ENCODE measurements at places on chromosomes 2 and 18. TPM values are rescaled to one million over a fixed set of nuclear protein-coding genes. Genes with fewer than 3 reads are reported as not detected.

EPB41L3 gene
- polyA plus RNA-seq, result 4.0 TPM

SMYD1 gene
- 94.0 TPM for polyA plus RNA-seq

CAPN14 gene
- 0.37 TPM for polyA plus RNA-seq

MAB21L4 gene
- not detected for polyA plus RNA-seq

MATN3 gene
- 0.37 TPM for polyA plus RNA-seq

SRD5A2 gene
- under 0.01 TPM for polyA plus RNA-seq

SAG gene
- polyA plus RNA-seq, result not detected

TNFAIP6 gene
- 2.6 TPM for polyA plus RNA-seq

DNA sequence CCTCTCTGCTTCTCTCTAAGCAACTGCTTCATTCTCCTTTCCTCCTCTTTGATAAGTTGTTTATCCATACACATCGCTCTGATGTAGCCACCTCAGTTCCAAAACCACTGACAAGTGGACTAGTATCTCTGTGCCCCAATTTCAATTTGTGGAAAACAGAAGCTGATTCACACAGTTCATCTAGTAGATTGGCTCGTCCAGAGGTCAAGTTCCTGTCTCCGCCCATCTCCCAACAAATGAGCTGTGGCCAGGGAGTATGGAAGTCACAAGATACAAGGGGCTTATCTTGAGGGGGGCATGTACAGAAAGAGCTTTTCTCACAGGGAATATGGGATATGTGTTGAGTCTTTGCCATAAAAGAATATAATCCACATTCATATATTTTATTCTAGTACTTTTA lies 17.7 kb upstream of the CHN1 start:
- DNase-seq, result no peak
- no peaks in the 10 kb centered on the region for H3K27me3 ChIP-seq
- no peaks in the 10 kb centered on the region for H3K36me3 ChIP-seq

DNA sequence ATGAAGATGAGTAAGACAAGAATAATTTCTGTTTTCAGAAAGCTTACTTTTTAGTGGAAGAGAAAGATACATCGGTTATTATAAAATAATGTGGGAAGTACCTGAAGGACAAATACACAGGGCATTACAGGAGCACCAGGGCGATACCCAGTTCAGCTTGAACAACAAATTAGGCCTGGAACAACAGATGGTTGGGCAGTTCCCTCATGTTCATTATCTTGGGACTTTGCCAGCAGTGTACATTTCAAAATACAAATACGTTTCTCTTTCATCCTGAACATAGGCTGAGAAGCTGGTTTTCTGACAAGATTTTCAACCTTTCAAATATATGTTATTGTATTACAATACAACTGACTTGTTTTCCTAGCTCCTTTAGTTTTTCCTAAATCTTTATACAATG lies 79.6 kb downstream of the TGIF1 start:
- no peak for DNase-seq
- no peak overlapping the region for H3K4me3 ChIP-seq
- no peak overlapping the region for H3K27ac ChIP-seq
- no peaks in the 10 kb centered on the region for H3K27me3 ChIP-seq

- H3K36me3 ChIP-seq, result no peaks in the 10 kb centered on the region
- no peak for DNase-seq
- no peaks in the 10 kb centered on the region for H3K27me3 ChIP-seq
- peaks cover 11% of the 10 kb centered on the region for H3K4me1 ChIP-seq
- no peak overlapping the region for H3K27ac ChIP-seq
Measured at GRCh38 chr2:106018141-106018540, 176.0 kb downstream of the UXS1 start.

- H3K27me3 ChIP-seq, result no peaks in the 10 kb centered on the region
- H3K36me3 ChIP-seq, result no peaks in the 10 kb centered on the region
- no peak overlapping the region for H3K27ac ChIP-seq
- DNase-seq, result no peak
Measured at GRCh38 chr2:241204010-241204384, 15.5 kb downstream of the ANO7 start.

GRCh38 chr18:63578357-63578958 lies 8.7 kb upstream of the SERPINB13 start:
- H3K36me3 ChIP-seq, result no peaks in the 10 kb centered on the region
- no peaks in the 10 kb centered on the region for H3K4me1 ChIP-seq
- no peaks in the 10 kb centered on the region for H3K27me3 ChIP-seq
- no peak overlapping the region for H3K27ac ChIP-seq
- H3K4me3 ChIP-seq, result no peak overlapping the region

- peaks cover 88% of the 10 kb centered on the region for H3K36me3 ChIP-seq
- no peak overlapping the region for H3K4me3 ChIP-seq
- no peaks in the 10 kb centered on the region for H3K27me3 ChIP-seq
Measured at GRCh38 chr2:144401036-144401435, 118.9 kb downstream of the ZEB2 start.

GRCh38 chr18:5527603-5528002 lies 16.2 kb downstream of the EPB41L3 start:
- no peaks in the 10 kb centered on the region for H3K4me1 ChIP-seq
- peak; percentile 26 for DNase-seq
- H3K4me3 ChIP-seq, result no peak overlapping the region
- no peak overlapping the region for H3K27ac ChIP-seq
- no peaks in the 10 kb centered on the region for H3K27me3 ChIP-seq

GRCh38 chr2:57278451-57278850 lies 768.2 kb upstream of the VRK2 start:
- H3K4me3 ChIP-seq, result no peak overlapping the region
- H3K4me1 ChIP-seq, result no peaks in the 10 kb centered on the region
- no peak overlapping the region for H3K27ac ChIP-seq
- no peaks in the 10 kb centered on the region for H3K27me3 ChIP-seq
- no peaks in the 10 kb centered on the region for H3K36me3 ChIP-seq

DNA sequence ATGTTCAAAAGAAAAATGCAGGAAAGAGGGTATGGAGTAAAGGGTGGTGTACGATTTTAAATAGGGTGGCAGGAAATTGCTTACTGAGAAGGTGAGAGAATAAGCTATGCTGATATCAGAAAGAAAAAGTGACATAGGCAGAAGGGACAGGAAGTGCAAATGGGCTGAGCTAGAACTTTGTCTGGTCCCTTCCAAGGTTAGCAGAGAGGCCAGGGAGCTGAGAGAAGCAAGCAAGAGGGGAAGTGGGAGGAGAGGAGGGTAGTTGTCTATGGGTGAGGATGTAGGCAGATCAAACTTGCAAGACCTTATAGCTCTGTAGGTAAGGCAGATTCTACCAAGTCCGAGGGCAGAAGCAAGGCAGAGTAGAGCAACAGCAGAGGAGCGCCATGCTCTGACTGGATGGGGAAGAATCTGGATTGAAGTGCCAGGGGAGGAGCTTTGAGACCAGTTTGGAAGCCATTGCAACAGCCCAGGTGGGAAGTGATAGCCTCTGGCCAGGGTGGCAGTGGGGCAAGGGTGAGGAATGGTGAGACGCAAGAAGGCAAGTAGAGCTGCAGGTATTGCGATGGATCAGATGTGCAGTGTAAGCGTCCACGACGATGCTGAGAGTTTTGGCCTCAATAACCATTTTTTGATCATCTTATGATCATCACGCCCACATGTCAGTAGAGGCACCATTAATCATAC lies 134.4 kb upstream of the APCDD1 start:
- no peaks in the 10 kb centered on the region for H3K27me3 ChIP-seq
- H3K4me1 ChIP-seq, result no peaks in the 10 kb centered on the region
- H3K4me3 ChIP-seq, result no peak overlapping the region
- H3K36me3 ChIP-seq, result no peaks in the 10 kb centered on the region

DNA sequence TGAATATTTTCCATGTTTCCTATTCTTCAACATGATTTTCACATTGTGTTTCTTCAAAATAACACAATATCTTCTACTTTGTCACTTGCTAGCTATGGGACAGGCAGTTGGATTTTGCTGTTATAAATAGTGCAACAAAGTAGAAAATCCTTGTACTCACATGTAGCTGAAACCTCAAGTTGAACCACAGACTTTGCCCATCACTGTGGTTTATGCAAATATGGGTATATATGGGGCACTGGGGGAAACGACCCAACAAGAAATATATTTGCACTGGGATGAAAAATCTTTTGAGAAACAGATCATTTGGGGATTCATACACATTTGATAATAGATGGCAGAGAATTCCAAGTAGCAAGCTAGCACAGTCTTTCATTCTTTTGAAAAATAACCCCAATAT lies 486.3 kb upstream of the MAP2 start:
- H3K4me3 ChIP-seq, result no peak overlapping the region
- H3K27ac ChIP-seq, result no peak overlapping the region
- DNase-seq, result no peak
- H3K27me3 ChIP-seq, result no peaks in the 10 kb centered on the region
- no peaks in the 10 kb centered on the region for H3K36me3 ChIP-seq

GRCh38 chr2:105873721-105874120 lies 129.0 kb downstream of the NCK2 start:
- H3K27ac ChIP-seq, result no peak overlapping the region
- H3K4me1 ChIP-seq, result peaks cover 46% of the 10 kb centered on the region
- no peak for DNase-seq
- H3K27me3 ChIP-seq, result no peaks in the 10 kb centered on the region

GRCh38 chr2:47274054-47274782 lies 119.1 kb upstream of the STPG4 start:
- no peaks in the 10 kb centered on the region for H3K36me3 ChIP-seq
- H3K27me3 ChIP-seq, result no peaks in the 10 kb centered on the region
- DNase-seq, result no peak
- H3K4me3 ChIP-seq, result no peak overlapping the region
- peak overlapping the region; percentile 70 for H3K27ac ChIP-seq

DNA sequence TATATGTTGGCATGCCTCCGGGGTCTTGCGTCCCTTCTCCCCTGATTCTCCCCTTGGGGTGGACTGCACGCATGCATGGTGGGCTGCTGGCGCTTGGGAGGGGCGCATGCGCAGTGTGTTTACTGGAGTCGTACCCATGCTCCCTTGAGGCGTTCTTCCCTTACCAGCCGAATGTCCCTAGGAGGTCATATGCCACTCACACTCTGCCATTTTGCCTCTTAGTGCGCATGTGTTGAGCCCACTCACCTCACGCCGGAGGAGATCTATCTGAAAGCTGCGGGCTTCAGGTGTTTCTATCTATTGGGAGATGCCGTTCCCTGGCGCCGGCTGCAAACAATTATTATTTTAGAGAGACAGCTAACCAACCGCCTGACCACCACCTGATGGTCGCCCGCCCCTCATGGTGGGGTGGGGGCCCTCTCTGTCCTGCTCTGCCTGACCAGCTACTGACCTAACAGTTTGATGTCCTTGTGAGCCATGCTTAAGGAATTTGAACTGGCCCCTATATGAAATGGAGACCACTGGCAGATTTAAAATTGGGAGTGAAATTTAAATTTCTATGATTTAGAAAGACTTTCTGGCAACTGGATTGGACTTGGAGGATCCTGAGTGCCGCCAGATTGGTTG lies 179.6 kb downstream of the RNF144A start:
- H3K27me3 ChIP-seq, result no peaks in the 10 kb centered on the region
- H3K36me3 ChIP-seq, result no peaks in the 10 kb centered on the region
- peaks cover 3% of the 10 kb centered on the region for H3K4me1 ChIP-seq
- H3K4me3 ChIP-seq, result no peak overlapping the region

DNA sequence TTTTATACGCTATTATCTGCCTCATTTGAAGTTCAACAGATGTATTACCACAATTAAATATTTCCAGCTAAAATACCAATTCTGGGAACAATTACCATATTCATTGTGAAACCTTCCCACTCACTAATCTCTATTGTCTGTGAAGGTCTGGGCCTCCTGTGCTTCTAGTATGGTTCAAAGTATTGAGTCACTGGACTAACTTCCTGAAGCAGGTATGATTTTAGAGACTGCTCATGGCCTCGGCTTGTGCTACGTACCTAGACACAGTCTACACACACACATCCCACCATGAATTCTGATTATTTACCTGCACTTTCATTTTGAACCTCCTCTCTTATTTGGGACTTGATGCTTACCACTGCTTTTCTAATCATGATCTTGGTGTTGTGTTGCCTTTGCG lies 180.7 kb upstream of the EPHA4 start:
- no peaks in the 10 kb centered on the region for H3K4me1 ChIP-seq
- no peaks in the 10 kb centered on the region for H3K27me3 ChIP-seq
- H3K36me3 ChIP-seq, result no peaks in the 10 kb centered on the region
- H3K27ac ChIP-seq, result no peak overlapping the region

- no peaks in the 10 kb centered on the region for H3K36me3 ChIP-seq
- H3K27me3 ChIP-seq, result no peaks in the 10 kb centered on the region
- H3K4me3 ChIP-seq, result no peak overlapping the region
- H3K27ac ChIP-seq, result no peak overlapping the region
- no peaks in the 10 kb centered on the region for H3K4me1 ChIP-seq
- DNase-seq, result no peak
Measured at GRCh38 chr18:45370255-45371010, 244.8 kb upstream of the SLC14A2 start.

- no peak overlapping the region for H3K27ac ChIP-seq
- no peak for DNase-seq
- H3K36me3 ChIP-seq, result no peaks in the 10 kb centered on the region
Measured at GRCh38 chr2:21289989-21290388, 166.2 kb downstream of the TDRD15 start.

GRCh38 chr2:31888550-31888949 lies 122.3 kb downstream of the MEMO1 start:
- peaks cover 6% of the 10 kb centered on the region for H3K36me3 ChIP-seq
- no peak overlapping the region for H3K4me3 ChIP-seq
- H3K27me3 ChIP-seq, result no peaks in the 10 kb centered on the region
- no peak for DNase-seq

- no peak overlapping the region for H3K27ac ChIP-seq
- no peaks in the 10 kb centered on the region for H3K27me3 ChIP-seq
- no peaks in the 10 kb centered on the region for H3K36me3 ChIP-seq
- H3K4me3 ChIP-seq, result no peak overlapping the region
Measured at GRCh38 chr2:168729455-168729854, 73.0 kb upstream of the NOSTRIN start.

- H3K4me1 ChIP-seq, result peaks cover 15% of the 10 kb centered on the region
- no peak for DNase-seq
- no peak overlapping the region for H3K4me3 ChIP-seq
- H3K27ac ChIP-seq, result no peak overlapping the region
- H3K36me3 ChIP-seq, result peaks cover 19% of the 10 kb centered on the region
Measured at GRCh38 chr18:77008576-77009315, 123.8 kb downstream of the MBP start.

- no peaks in the 10 kb centered on the region for H3K4me1 ChIP-seq
- DNase-seq, result no peak
- H3K27ac ChIP-seq, result no peak overlapping the region
- no peak overlapping the region for H3K4me3 ChIP-seq
- no peaks in the 10 kb centered on the region for H3K27me3 ChIP-seq
Measured at GRCh38 chr18:42828881-42829280, 286.6 kb downstream of the RIT2 start.

DNA sequence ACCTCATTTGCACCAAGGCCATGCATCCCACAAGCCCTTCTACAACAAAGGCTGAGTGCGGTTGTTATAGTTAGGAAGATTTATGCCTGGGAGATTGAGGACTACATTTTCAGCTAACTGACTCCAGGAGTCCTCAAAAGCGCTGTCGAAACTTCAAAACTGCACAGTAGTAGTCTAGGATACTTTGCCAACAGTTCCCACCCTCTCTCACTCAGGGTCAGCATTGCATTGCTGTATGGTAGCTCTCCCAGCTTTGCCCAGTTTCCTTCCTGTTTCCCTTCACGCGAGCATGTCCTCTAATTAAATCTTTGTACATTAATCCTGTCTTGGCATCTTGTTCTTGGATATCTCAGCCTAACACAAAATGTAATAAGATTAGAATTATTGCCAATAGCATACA lies 420.6 kb upstream of the UBE2E3 start:
- no peak overlapping the region for H3K4me3 ChIP-seq
- no peak for DNase-seq
- H3K4me1 ChIP-seq, result no peaks in the 10 kb centered on the region
- no peaks in the 10 kb centered on the region for H3K27me3 ChIP-seq
- H3K27ac ChIP-seq, result no peak overlapping the region
- H3K36me3 ChIP-seq, result no peaks in the 10 kb centered on the region

All from heart right ventricle (tissue), 16 donors.